Mesothelial cell of epicardium (in vitro differentiated cells): ENCODE measurements at places on chromosomes 3 and 15.
A peak's percentile ranks its signal among the peaks of the same experiment; 100 is the strongest.

- no peak for DNase-seq
- no peak overlapping the region for H3K4me3 ChIP-seq
- H3K27ac ChIP-seq, result no peak overlapping the region
- peaks cover 53% of the 10 kb centered on the region for H3K27me3 ChIP-seq
- peaks cover 6% of the 10 kb centered on the region for H3K4me1 ChIP-seq
Measured at GRCh38 chr3:13651057-13651400, 102.1 kb downstream of the FBLN2 start.

- H3K4me3 ChIP-seq, result peak overlapping the region; percentile 65
- H3K27me3 ChIP-seq, result peaks cover 91% of the 10 kb centered on the region
- H3K36me3 ChIP-seq, result no peaks in the 10 kb centered on the region
- H3K27ac ChIP-seq, result no peak overlapping the region
Measured at GRCh38 chr3:66498687-66499621, 1.9 kb downstream of the LRIG1 start.

DNA sequence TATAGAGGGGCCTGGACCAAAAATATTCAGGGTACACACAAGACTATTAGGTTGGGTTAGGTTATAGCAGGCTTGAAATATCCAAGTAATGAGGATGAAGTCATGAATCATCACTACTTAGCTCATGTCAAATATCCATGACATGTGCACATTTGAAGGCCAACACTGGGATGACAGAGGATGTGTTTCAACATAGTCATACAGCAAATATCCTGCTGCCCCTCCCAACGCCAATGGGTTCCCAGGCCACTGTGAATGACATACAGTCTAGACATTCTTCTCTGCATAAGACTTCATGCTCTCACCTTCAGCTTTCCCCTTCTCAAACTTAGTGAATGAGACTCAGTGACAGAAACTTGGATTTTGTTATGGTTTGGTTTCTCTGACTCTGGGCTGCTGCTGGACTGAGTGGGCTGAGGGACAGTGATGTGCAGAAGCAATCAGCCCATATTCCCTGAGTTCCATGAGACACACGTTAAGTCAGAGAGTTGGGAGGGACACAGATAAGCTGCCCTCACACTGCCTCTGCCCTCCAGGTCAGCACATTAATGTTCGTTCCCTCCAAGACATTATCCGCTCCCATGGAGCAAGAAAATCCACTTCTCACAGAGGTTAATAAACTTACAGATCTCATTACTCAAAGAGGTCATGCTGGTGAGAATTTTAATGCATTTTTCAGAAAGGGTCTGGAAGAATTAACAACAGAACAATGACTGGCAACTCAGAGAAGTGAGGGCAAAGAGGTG, 15.4 kb downstream of the HOMER2 start:
- no peak overlapping the region for H3K27ac ChIP-seq
- H3K4me1 ChIP-seq, result peaks cover 13% of the 10 kb centered on the region
- no peak for DNase-seq
- H3K36me3 ChIP-seq, result no peaks in the 10 kb centered on the region

- no peaks in the 10 kb centered on the region for H3K27me3 ChIP-seq
- H3K4me1 ChIP-seq, result peaks cover 39% of the 10 kb centered on the region
- peak; percentile 35 for DNase-seq
- no peaks in the 10 kb centered on the region for H3K36me3 ChIP-seq
Measured at GRCh38 chr3:49411535-49411967, 225 bp downstream of the RHOA start.

DNA sequence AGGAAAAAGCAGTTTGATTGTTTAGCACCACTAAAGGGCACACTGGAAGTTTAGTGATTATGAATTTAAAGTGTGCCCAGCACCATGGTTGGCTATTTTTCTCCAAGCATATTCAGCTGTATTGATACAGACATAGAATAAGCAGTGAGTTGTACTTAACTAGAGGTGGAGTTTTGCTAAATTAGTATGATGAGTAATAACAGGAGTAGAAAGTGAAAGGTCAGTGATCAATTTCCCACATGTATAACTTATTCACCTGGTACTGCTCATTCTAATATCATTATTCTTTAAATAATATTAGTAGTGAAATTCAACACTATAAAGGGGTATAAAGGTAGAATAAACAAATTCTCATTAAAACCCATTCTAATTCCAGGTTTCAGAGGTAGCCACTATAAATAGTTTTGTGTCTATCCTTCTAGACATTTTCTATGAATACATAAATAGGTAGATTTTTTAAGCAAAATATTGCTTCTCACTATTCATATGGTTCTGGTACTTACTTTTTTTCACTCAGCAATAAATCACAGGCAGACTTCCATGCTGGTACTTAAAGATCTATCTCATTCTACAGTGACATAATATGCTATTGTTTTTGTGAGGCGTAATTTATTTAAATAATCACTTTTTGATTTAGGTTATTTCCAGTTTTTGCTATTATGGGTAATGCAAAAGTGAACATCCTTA, 732.9 kb downstream of the VGLL3 start:
- DNase-seq, result no peak
- no peaks in the 10 kb centered on the region for H3K4me1 ChIP-seq
- no peak overlapping the region for H3K4me3 ChIP-seq
- H3K27ac ChIP-seq, result no peak overlapping the region
